NCI-H1694 (cell line): ENCODE measurements at places on chromosomes 1 and 21.

GRCh38 chr1:24393892-24394291 lies 19.7 kb downstream of the STPG1 start:
- DNase-seq: no peak

- no peak for DNase-seq
Observed at GRCh38 chr1:192600275-192600674, 24.7 kb downstream of the RGS1 start.

DNA sequence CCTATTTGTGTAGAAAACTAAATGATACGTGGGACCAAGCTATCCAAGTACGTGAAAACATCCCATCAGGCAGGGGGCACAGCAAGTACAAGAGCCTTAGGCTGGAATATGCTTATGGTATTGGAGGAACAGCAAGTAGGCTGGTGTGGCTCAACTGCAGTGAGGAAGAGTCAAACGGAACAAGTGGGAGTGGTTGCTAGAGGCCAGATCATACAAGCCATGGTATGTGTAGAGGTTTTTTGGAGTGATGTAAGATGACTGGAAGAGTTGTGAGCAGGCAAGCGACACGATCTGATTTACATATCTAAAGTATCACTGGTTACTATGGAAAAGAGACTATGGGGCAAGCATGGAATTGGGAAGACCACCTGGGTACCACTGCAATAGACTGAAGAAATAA lies 27.8 kb downstream of the ELK4 start:
- no peak for DNase-seq

DNA sequence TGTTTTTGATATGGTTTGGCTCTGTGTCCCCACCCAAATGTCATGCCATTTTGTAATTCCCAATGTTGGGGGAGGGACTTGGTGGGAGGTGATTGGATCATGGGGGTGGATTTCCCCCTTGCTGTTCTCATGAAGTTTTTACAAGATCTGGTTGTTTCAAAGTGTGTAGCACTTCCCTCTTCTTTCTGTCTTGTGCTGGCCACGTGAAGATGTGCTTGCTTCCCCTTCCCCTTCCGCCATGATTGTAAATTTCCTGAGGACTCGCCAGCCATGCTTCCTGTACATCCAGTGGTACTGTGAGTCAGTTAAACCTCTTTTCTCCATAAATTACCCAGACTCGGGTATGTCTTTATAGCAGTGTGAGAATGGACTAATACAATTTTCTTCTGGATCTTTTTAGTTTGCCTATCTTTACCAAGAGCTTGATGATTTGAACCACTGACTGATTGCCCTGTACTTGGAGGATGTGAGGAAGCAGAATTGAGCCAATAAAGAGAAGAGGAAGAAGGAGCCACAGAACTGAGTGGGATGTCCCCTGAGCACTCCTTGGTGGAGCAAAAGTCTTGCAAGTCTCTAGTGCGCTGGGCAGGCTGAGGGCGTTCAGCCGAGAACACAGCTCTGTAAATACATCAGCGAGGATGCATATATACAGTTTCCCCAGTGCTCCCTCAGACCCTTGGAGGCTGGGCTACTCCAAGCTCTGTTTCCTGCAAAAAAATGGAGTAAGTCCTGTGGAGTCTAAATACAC lies 102.6 kb downstream of the CYYR1 start:
- DNase-seq: no peak

GRCh38 chr1:205981257-205981656 lies 21.9 kb downstream of the RAB7B start:
- DNase-seq: no peak

GRCh38 chr1:15542388-15543250 lies 16.0 kb downstream of the DNAJC16 start:
- no peak for DNase-seq
